Activated CD4-positive, alpha-beta T cell treated with anti-CD3 and anti-CD28 coated beads, Interleukin-2, amount 50 U/mL, for 4 hours (primary cell): ENCODE measurements at places on chromosomes 1 and 21.

DNA sequence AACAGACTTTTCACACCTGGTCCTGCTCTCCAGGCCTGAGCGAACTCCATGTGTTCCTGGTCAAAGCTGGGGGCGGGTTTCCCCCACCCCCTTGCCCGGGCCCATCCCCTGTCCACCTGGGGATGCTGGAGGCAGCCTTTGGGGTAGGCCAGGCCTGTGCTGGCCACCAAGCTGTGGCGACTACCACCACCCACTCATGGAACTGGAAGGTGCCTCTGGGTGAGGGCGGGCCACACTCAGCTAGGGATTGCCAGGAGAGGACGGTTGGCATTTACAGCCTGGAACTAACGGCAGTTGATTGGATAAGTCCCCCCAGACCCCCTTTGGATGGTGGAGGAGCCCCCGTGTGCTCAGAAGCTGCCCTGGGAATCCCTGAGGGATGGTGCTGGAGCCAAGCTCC is 7.9 kb downstream of the S100B start:
- DNase-seq = no peak

GRCh38 chr1:62294261-62294660 is 25.0 kb downstream of the KANK4 start:
- no peak for DNase-seq

DNA sequence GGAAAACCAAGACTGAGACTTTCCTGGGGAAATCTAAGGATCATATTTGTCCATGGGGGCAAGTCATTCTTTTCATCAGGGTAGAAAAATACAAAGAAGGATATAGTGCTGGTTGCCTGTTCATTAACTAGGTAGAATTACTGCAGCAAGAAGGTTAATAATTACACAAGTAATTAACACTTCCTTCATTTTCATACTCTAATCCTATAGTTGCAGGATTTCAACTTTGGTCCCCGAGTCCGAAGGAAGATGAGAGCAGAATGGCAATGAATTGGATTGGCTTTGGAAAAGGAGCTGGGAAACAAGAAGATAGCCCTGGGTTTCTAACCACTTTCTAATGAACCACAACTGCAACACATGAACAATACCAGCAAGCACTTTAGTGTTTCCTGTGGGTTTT is 199.2 kb upstream of the ESRRG start:
- no peak for DNase-seq

GRCh38 chr1:94804442-94804837 is 15.7 kb upstream of the SLC44A3 start:
- DNase-seq = no peak

- no peak for DNase-seq
These were observed 17.0 kb downstream of the PROX1 start for GRCh38 chr1:214004795-214005194.

- DNase-seq = no peak
These were observed 53.0 kb downstream of the PBX1 start for GRCh38 chr1:164611754-164612642.

- no peak for DNase-seq
These were observed 9.6 kb downstream of the FMO5 start for GRCh38 chr1:147215540-147215916.

DNA sequence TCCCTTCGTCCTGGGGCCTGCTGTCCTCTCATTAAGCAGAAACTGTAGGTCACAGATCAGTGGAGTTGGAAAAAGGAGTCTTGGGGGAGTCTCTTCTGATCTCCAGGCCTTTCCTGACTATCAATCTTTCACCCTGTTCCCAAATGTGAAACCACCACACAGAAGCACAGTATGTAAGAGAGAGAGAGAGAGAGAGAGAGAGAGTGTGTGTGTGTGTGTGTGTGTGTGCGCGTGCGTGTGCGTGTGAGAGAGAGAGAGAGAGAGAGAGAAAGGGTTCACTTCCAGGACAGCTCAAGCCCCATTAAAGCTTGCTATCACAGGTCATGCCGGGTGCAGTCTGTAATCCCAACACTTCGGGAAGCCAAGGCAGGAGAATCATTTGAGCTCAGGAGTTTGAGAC is 1.5 kb upstream of the TTC24 start:
- DNase-seq = no peak

- no peak for DNase-seq
These were observed 216.1 kb upstream of the GRIK3 start for GRCh38 chr1:37250371-37250770.

GRCh38 chr21:36149788-36150711 is 6.6 kb upstream of the DOP1B start:
- no peak for DNase-seq

- no peak for DNase-seq
These were observed 12.4 kb downstream of the MOV10 start for GRCh38 chr1:112686835-112687234.

- DNase-seq = no peak
These were observed 637.5 kb downstream of the AJAP1 start for GRCh38 chr1:5291889-5292288.

DNA sequence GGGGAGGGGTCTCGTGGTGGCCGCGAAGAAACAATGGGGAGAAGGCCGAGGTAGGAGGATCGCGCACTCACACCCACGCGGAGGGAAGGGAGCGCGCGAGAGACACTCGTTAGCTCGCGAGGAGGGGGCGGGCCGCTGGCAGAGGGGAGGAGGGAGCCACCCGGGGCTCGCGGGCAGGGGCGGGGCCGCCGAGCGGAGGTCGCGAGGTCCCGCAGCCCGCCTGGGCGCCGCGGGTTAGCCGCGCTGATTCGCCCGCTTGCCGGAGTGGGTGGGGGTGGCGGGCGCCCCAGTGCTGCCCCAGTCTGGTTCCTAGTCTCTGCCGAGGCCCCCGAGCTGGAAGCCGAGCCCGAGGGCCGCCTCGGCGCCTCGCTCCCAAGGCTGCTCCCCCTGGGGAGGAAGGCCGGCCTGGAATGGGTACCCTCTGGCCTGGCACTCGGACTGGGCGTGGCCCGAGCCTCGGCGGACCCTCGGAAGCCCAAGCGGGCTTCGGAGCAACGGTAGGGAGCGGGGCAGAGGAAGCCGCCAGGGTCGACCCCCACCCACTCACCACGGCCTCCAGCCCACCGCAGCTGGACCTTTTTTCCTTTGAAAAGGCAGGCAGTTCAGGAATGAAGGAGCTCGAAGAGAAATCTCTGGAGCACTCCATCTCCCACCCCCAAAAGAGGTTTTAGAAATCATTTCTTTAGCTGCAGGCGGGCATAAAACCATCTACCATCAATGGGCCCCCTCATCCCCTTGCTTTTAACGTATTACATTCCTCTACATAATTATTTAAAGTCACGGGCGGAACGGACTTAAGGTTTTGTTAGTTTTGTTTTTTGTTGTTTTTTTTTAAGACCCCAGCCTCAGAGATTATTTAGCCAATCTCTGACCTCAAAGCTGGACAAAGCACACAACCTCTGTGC is 722 bp upstream of the TUT4 start:
- peak; percentile 89 for DNase-seq

- no peak for DNase-seq
These were observed 497.4 kb downstream of the DPYD start for GRCh38 chr1:97423403-97423802.

DNA sequence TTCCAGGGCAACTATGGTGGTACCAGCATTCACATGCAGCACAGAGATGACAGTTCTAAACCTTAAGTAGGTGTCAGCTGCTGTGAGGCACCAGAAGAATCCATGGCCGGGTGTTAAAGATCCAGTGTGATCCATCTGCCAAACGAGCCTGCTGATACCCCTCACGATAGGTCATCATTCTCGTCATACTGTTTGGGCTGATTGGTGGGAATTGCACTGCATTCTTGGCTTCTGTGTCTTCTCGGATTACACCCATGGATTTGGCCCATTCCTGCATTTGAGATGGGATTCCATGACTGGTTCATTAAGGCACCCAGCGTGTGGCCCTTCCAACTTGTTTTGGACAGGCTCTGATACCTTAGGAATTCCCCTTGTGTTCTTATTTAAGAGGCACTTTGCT is 55.2 kb downstream of the ST6GALNAC3 start:
- DNase-seq = no peak

- no peak for DNase-seq
These were observed 86.5 kb upstream of the RGS1 start for GRCh38 chr1:192489047-192489446.

DNA sequence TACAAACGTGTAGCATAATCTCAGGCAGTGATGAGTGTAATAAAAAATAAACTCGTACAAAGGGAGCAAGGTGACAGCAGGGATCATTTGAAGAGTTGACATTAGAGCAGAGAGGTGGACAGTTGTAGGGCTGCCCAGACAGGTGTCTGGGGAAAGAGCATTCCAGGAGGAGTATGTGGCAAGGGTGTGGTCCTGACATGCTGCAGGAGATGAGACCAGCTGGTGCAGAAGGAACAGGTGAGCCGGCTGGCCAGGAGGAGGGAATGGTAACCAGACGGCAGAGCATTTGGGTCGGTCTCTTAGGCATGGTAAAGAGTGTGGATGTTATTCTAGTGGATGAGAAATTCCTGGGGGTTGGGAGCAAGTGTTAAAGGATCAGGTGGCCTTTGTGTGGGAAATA is 306.3 kb downstream of the LMX1A start:
- no peak for DNase-seq

DNA sequence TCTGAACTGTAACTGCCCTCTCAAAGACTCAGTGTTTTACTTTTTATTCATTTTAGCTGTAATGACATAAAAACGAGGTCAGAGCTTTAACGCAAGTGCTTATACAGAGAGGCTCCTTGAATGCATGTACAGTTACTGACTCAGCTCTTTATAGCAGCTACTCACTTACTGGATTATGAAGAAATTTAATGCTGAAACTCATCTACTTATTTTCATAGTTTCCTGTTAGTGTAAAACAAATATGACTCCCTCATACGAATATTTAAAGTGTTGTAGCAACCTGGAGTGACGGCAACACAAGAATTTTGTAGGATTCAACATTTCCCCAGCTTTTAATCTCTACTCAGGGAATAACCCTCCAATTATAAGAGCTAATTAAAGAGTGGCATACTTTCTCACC is 32.7 kb downstream of the ADSS2 start:
- DNase-seq = no peak

GRCh38 chr1:207031632-207032264 is 808 bp downstream of the C1orf116 start:
- DNase-seq = no peak

GRCh38 chr1:96445302-96445701 is 276.3 kb upstream of the PTBP2 start:
- DNase-seq = no peak

DNA sequence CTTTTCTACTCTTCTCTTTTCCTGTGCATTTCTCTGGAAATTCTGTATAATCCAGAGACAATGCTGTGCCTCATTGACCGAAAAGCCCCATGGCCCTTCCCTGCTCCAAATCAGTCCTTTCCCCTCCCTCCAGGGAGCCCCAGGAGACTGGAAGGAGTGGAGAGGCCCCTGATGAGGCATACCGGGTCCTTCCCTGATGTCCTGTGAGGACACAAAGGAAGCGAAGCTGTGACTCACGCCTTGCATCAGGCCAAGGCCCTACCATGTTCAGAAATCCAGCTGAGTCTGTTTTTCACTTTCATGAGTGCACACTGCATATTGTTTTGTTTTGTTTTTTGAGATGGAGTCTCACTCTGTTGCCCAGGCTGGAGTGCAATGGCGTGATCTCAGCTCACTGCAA is 38.7 kb upstream of the BECN2 start:
- no peak for DNase-seq

DNA sequence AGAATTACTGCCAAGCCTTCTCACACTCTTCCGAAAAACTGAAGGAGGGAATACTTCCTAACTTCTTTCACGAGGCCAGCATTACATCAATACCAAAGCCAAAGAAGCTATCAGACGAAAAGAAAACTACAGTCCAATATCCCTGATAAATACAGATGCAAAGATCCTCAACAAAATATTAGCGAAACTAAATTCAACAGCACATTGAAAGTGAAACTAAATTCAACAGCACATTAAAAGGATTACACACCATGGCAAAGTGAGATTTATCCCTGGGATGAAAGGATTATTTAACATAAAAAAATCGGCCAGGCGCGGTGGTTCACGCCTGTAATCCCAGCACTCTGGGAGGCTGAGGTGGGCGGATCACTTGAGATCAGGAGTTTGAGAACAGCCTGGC is 176.8 kb downstream of the FAF1 start:
- DNase-seq = no peak

DNA sequence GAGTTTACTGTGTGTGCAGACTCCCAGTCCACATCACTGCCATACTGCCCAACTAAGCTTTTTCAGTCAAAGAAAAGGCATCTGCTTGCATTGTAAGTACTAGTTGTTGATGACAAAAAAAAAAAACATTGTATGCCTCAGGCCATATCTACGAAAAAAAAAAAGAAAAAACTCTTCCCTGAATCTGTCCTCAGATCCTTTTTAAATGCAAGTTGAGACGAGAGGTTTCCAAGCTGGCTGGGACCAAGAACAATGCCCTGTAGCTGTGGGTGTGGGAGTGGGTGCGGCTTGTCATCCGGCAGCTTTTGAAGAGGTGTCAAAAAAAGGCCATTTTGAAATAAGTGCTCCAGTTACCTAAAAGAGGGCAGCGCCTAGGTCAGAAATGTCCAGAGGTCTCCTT is 29.2 kb upstream of the HHAT start:
- no peak for DNase-seq

DNA sequence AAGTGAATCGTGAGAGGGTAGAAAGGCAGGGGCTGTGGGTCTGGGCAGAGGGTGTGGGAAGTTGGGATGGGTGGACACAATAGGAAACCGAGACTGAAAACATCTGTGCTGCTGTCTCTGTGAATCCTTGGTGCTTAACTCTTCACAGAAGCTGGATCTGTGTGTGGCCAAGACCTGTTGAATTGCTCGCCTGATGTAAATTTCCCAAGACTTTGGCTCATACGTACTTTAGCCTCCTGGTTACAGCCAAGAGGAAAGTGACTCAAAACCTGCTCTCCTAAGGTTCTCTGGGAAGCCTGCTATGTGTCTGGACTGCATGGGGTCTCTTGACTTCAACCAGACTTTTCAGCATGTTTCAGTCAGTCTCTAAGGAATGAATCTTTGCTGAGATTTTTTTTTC is 270.3 kb downstream of the RWDD3 start:
- DNase-seq = no peak

GRCh38 chr21:41864311-41865001 is 14.7 kb downstream of the PRDM15 start:
- no peak for DNase-seq

DNA sequence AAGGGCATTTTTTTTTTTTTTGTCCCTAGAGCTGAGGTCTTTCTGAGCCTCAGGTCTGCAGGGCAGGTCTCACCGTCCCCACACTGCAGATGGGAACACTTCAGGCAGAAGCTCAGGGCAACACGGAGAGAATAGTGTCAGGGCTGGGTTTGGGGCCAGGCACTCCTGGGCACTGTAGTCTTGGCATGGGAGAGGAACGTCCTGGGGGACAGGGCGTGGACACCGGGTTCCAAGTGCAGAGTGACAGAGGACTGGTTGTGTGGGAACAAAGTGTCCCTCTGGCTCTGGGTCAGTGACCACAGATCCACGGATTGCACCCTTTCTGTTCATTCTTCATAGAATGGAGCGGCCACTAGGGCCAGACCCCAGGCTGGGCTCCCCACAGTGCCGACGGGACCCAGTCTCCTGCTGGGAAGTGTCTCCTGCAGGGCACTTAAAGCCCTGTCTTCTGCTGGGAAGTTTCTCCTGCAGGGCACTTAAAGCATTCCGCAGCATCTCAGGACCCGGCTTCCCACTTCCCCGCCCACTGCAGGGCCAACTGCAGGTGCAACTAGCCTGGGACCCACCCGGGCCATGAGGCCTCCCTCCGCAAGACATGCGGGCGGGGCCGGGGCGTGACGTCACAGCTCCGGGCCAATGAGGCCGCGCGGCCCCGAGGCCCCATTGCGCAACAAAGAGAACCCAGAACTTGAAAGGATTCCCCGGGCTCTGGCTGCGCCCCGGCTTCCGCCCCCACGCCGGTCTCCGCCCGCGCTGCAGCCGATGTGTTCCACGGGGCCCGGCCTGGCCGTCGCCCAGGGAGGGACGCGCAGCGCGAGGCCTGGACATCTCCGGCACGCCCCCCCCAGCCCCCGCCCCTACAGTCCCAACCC is 1.2 kb downstream of the GPR153 start:
- DNase-seq = peak; percentile 65
